Ecto neural progenitor cell (in vitro differentiated cells): ENCODE measurements at places on chromosomes 1 and 21.

DNA sequence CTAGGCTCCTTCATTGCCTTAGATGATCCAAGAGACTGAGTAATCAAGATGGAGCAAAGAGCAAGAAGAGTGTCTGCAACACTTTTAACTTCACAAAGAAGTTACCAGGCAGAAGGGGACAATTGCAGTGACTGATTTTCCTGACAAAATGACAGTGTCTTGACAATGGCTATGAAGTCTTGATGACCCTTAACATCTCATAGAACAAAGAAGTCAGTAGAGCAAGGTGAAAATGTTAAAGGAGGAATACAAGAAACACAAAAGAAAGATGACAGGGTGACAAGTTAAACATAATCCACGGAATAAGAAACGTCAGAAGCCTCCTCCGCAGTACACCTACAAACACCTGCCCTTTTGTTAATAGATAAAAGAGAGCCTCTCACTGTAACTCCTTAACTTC, 15.1 kb upstream of the VCAM1 start:
- DNase-seq = no peak

DNA sequence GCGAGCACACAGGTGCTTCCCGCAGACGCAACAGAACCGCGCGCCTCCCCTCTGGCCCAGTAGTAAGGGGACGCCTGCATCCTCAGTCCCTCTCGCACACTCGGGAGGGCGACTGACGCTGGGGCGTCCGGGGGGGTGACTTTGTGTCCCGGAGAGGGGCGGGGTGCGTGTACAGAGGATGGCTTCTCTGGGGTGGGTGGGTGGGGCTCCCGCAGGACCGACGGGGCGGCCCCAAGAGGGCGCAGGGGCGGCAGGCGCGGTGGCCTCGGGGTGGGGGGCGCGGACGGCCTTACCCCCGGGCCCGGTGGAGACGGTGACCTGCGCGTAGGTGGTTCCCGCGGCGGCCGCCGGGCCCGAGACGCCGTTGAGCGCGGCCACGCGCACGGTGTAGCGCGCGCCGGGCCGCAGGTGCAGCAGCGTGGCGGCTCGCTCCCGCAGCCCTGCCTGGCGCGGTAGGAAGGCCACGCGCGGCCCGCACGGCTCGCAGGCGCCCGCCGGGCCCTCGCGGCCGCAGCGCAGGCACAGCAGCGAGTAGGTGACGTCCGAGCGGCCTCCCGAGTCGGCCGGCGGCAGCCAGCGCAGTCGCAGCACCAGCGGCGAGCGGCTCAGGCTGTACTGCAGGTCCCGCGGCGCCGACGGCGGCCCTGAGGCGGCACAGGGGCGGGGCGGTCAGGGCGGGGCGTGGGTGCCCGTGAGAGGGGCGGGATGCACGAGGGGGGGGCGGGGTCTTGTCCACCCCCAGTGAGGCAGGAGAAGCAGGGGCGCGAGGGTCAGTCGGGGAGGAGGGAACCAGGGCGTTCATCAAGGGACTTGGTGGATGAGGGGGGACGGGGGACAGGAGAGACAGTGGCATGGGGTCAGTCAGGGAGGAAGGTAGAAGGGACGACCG, 12.1 kb downstream of the EPHA10 start:
- peak; percentile 76 for DNase-seq

DNA sequence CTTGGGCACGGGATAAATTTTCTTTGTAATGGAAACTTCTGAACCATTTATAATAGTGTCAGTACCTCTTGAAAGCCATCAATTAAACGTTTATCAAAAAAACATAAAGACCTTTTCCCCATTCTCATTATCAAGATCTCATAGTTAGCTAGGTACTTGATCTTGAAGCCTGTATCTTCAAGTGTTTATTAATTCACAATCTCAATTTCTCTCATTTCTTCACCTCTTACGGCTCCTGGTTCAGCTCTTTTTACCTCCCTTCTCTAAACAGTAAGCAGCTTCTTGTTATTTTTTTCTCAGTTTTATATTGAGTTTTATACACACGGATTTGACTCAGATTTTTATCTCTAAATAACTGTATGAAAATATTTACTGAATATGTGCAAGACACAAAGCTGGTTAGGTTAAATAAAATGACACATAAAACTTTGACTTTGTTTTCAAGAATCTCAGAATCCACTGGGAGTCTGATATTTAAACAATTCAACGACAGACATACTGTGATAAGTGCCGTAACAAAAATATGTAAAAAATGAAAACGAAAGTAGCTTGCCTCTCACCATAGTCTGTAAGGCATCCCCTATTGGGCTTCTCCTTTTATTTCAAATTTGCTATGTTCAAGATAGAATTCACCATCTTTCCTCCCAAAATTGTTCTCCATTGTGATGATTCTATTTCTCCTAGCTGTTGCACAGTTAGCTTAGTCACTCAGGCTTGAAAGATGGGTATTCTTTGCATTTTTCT, 411.6 kb upstream of the ZRANB2 start:
- DNase-seq = no peak

- DNase-seq = no peak
These were observed 10.0 kb downstream of the KDM5B start for GRCh38 chr1:202798260-202798659.

DNA sequence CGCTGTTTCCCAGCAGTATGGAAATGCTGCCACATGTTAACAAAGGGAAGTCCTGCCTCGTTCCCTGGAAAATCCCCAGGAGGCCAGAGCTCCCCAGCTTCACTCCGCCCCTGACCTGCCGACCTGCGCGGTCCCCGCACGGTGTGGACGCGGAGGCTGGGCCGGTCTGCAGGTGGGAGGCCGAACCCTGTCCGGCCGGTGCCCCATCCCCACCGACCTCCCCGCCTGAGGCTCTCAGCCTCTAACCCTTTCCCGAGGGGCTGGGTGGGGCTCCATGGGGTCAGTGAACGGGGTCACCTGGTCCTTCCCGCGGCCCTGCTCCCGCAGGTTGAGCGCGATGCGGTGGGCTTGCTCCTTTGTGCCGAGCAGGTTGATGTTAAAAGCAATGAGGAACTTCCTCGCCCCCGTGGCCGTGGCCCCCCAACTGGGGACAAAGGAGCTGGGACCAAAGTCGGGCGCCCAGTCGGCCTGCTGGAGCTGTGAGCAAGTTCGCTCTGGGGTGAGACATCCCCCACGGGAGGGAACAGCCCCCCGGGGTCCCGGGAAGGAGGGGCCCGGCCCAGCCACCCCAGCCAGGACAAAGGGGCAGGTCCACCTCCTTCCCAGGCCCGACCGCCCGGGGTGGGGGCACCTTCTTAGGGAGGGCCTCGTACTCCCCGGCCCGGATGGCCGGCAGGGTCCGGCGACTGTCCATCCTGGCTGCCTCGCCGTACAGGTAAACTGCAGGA, 4.0 kb downstream of the FTCD start:
- DNase-seq = no peak

DNA sequence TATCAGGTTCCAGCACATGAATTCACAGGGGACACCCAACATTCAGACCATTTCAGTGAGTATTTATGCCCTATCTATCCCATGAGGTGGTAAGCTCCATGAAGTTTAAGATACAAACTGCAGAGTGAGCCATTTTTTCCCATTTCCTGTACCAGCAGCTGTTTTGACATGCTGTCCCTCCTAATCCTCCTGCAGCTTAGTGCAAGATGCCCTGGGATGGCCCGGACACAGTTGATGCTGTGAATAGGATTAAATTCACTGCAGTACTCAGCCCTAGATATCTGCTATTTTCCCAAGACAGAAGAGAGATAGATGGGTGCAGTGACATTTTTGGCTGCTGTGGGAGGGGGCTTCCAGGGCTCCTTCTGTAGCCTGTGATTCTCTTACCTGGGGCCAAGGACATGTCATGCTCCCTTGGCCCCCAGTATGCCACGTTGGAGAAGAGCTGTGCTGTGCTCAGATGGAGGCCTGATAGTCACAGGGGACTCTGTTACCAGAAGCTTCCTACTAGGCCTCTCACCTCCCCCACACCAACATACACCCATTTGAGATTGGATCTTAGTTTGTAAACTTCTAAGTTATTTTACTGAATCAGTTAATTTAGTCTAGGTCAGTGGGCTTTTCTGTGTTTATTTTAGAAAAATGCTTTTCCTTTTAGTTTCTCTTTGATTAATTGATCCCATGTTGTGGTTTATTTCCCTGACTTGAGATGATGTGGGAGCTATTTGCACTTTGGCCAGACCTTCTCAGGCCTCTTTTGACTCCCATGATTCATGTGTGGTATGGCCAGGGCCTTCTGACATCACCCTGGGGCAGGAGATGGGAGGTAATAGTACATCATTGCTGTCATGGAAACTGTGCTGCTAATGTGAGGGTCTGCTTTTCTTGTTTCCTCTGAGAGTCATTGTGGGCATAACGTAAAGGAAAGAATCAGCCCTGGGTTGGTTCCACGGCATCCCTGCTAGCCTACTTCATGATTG, 92.6 kb downstream of the ST3GAL3 start:
- no peak for DNase-seq

GRCh38 chr1:202159534-202160371, 649 bp downstream of the PTPN7 start:
- DNase-seq = no peak

- DNase-seq = no peak
These were observed 160.3 kb downstream of the PCBP3 start for GRCh38 chr21:45803618-45804340.

GRCh38 chr1:61604261-61604660, 120.7 kb downstream of the TM2D1 start:
- no peak for DNase-seq

DNA sequence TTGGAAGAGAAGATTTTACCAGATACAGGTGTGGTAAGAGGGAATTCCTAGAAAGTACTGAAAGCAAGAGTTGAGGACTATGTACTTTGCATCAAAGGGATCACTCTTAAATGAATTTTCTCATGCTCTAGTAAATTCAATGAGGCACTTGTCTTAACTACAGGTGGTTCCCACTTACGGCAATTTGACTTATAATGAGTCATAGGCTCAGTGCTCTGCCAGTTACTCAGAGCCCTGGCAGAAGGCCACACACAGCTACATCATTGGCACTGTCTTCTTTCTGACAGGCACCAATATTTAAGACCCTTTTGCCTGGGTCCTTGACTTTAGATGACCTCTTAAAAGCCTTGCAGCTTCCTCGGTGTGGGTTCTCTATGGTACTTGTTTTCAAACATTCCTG, 15.9 kb upstream of the ADAMTS5 start:
- DNase-seq = no peak

- DNase-seq = no peak
These were observed 15.1 kb downstream of the THBS3 start for GRCh38 chr1:155192346-155193274.

GRCh38 chr1:197799271-197799670, 24.0 kb upstream of the DENND1B start:
- DNase-seq = no peak

DNA sequence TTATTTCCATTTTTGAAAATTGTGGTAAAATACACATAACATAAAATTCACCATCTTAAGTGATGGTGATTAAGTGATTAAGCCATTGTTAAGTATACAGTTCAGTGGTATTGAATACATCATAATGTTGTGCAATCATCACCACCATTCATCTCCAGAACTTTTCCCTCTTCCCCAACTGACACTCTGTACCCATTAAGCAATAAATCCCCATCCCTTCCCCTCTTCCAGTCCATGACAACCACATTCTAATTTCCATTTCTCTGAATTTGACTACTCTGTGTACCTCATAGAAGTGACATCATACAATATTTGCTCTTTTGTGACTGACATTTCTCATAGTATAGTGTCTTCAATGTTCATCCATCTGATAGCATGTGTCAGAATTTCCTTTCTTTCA, 124.8 kb downstream of the DISC1 start:
- DNase-seq = no peak

- no peak for DNase-seq
These were observed 2.9 kb downstream of the PPM1J start for GRCh38 chr1:112712191-112712590.

DNA sequence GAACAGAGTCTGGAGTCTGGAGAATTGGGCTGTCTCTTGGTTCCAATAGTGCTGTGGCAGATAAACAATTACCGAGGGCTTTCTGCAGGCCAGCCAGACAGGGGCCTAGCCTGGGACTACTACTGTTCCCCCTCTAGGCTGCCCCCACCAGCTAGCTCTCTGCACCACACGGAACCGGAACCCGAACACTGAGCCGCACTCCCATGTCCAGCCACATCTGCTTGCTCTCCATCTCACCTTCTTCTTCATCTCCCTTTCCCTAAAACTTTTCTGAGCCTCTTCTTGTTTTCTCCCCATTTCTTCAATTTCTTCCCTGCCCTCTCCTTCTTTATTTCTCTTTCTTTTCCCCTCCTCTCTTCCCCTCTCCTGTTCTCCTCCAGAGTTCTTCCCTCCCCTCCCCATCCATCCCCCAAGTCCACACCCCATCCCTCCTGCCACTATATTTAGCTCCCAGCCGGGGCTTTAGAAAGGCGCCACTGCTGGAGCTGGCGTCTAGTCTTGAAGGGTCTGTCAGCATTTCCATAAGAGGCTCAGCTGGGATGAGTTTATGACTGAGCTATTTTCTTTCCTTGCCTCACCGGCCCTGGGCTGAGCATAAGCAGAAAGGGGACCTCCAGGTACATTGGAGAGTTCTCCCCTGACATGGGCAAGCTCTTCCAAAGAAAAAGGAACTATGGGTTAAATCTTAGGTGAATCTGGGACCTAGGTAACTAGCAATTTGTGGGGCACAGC, 25.7 kb upstream of the ATP2B4 start:
- no peak for DNase-seq

DNA sequence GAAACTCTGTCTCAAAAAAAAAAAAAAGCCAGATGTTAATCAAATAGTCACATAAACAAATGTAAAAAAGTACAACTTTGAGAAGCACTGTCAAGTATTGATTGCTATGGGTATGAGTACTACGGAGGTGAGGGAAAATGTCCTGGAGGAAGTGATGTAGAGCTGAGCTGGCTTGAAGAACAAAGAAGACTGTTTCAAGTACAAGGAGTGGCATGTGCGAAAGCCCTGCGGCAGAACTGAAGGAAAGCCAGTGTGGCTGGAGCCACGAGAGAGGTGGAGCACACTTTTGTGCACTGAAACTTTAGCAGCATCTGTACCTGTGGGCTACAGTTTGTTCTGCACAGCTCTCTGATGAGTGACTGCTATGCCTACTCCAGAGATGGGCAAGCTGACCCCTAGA, 5.4 kb upstream of the RPS6KA1 start:
- DNase-seq = no peak

GRCh38 chr1:234109840-234110239, 205.4 kb downstream of the SLC35F3 start:
- no peak for DNase-seq
